ENCODE measurements at places on chromosomes 5 and 9. TPM values are rescaled to one million over a fixed set of nuclear protein-coding genes. Genes with fewer than 3 reads are reported as not detected.

- no peak overlapping the region for H3K27ac ChIP-seq
- H3K4me3 ChIP-seq: no peak overlapping the region
- DNase-seq: no peak
- H3K27me3 ChIP-seq: no peaks in the 10 kb centered on the region
- H3K4me1 ChIP-seq: no peaks in the 10 kb centered on the region
- no peaks in the 10 kb centered on the region for H3K36me3 ChIP-seq
Observed at GRCh38 chr9:114824110-114824509, 18.3 kb upstream of the TNFSF15 start.

GRCh38 chr9:129865668-129866320 lies 30.5 kb downstream of the USP20 start:
- no peaks in the 10 kb centered on the region for H3K27me3 ChIP-seq
- DNase-seq: no peak
- H3K4me1 ChIP-seq: no peaks in the 10 kb centered on the region

The CCNH gene
- total RNA-seq: 54.1 TPM

The GFRA3 gene
- not detected for total RNA-seq

The ANKRD33B gene
- 4.4 TPM for total RNA-seq

The RASA1 gene
- 42.0 TPM for total RNA-seq

The PDE8B gene
- total RNA-seq: not detected

Data from endothelial cell of umbilical vein (primary cell).